ENCODE measurements at places on chromosomes 4 and X.

DNA sequence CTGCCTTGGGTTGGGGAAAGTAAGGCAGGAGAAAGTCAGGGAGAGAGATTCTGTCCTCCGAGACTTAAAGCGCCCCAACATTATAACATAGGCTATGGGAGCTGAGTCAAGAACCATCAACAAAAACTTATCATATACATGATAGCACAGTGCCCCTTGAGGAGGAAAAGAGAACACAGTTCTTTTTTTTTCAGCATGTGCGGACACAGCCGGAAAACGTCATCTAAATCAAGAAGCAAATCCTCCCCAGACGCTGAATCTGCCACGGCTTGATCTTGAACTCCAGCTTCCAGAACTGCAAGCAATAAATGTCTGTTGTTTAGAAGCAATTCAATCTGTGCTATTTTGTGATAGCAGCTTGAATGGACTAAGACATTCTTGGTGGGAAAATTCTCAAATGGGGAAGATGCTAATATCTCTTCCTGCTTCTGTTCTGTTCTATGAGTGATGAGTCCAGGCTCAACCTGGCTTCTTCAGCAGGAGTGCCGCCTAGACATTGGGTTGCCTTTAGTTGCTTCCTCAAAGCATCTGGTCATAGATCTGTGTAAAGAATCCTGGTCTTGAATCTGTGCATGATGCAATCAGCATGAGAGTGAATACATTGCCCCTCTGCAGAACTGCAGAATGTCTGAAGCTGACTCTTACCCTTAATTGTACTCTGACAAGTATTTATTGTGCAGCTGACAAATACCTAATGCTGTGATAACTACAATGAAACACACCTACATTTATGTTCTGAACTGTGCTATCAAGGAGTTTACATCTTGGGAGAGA is 549.8 kb upstream of the PRKX start:
- no peak for DNase-seq

DNA sequence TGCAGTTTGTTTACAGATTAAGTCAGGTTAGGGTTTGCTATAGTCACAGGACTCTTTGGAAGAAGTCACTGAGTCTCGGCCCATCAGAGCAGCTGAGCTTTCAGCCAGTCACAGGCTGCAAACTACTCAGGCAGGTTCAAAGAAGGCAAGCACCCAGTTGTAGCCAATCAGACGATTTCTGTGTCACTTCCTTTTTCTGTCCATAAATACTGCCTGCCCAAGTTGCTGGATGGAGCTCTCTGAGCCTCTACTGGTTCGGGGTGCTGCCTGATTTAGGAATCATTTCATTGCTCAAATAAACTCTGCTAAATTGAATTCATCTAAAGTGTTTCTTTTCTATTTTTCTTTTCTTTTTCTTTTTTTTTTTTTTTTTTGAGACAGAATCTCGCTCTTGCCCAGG is 7.3 kb upstream of the SH3BP2 start:
- DNase-seq, result no peak

- DNase-seq, result no peak
Observed at GRCh38 chr4:73998040-73999011, at the start of gene CXCL5. CXCL5 (minus strand) TSS chr4:73998677; CDS start chr4:73998581, 96 bp downstream.

DNA sequence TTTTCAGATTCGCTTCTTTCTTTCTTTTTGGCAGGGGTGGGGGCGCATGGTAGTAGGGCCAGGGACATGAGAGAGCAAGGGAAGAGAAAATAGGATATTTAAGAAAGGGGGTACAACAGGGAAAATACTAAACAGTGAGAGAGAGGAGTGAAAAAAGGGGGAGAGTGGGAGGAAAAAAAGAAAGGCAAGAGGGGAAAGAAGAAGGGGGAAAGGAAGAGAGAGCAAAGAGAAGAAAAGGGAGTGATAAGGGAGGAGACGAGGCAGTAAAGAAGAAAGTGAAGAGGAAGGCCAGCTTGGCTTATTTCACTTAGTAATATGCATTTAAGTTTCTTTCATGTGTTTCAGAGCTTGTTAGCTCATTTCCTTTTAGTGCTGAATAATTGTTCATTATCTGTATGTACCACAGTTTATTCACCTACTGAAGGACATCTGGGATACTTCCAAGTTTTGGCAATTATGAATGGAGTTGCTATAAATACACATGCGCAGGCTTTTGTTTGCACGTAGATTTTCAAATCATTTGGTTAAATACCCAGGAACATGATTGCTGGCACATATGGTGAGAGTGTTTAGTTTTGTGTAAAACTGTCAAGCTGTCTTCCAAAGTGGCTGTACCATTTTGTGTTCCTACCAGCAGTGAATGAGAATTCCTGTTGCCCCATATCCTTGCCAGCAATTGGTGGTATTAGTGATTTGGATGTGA is 37.3 kb downstream of the CASP6 start:
- DNase-seq, result no peak

DNA sequence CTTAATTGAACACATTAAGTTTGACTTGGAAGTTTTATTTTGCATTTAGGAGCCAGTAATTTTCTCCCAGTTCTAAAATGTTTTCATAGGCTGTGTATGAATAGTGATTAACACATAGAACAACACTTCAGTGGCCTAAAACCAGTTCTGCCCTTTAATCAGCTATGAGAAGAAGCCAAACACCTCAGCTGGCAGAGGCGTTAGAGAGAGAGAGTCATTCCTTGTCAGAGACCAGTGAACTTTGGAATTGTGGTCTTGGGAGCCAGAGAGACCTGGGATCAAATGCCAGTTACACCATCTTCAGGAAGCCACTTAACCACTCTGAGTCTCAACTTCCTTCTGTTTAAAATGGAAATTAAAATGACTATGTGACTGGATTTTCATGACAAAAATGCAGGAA is 39.3 kb upstream of the PRPS2 start:
- DNase-seq, result no peak

DNA sequence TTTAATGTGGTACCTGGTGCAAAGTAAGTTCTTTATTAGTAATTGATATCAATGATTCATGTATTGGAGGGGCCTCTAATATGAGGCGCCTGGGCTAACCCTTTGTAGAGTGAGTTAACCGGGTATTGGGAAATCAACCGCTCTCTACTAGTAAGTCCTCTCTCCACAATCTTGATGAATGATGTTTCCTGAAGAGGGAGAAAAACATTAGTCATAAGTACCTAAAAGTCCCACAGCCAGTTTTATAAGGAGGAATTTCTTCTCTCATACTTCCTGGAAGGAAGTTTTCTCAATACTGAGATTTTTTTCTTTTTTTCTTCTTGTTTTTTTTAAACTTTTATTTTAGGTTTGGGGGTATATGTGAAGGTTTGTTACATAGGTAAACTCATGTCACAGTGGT is 62.3 kb downstream of the AGTR2 start:
- DNase-seq, result no peak

- no peak for DNase-seq
Observed at GRCh38 chr4:7427831-7428260, 6.9 kb downstream of the PSAPL1 start.

GRCh38 chrX:114500622-114501021 is 83.3 kb upstream of the HTR2C start:
- DNase-seq, result no peak

DNA sequence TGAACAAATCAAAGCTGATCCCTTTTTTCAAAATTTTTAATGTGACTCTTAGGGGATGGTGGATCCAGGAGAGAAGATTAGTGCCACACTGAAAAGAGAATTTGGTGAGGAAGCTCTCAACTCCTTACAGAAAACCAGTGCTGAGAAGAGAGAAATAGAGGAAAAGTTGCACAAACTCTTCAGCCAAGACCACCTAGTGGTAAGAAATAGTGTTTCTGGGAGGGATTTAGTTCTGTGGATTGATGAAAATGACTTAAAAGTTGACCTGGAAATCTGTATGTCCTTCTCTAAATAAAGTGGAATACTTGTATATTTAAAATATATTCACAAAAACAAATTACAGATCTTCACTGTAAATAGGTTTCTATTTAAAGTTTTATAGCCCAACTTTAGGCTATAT is 29.2 kb downstream of the NUDT9 start:
- DNase-seq, result no peak

DNA sequence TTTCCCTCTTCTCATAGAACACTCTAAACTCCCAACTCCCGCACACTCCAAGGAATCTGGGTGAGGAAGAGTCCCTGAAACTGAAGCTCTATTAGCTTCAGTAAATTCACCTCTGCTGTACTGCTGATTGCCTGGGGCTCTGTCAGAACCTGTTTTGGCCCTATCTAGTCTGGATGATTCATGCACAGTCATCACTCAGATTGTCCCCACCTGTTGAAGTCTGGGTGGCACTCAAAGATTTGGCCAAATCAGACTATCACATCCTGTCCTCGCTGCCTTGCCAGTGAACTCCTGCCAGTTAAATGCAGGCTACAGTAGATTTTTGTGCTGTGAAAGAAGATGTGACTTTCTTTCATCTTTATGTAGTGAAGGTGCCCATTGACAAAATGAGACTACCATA is 63.5 kb upstream of the EMCN start:
- no peak for DNase-seq

- DNase-seq, result no peak
Observed at GRCh38 chr4:7554905-7555304, 120.2 kb upstream of the PSAPL1 start.
